Activated CD8-positive, alpha-beta memory T cell treated with anti-CD3 and anti-CD28 coated beads, Interleukin-2, amount 10 ng/mL, durations not matched to agents 7 days and 5 days (primary cell): ENCODE measurements at places on chromosomes 6 and 20. TPM values are rescaled to one million over a fixed set of nuclear protein-coding genes. Genes with fewer than 3 reads are reported as not detected.

Gene SH3BGRL2
- total RNA-seq = 0.42 TPM

Gene TNNC2
- not detected for total RNA-seq

Gene FAM83B
- total RNA-seq = not detected

Gene SIRPB2
- total RNA-seq = not detected

Gene ISM1
- total RNA-seq = 0.23 TPM

Gene GJE1
- not detected for total RNA-seq

Gene TLDC2
- not detected for total RNA-seq

Gene RTF2
- 112 TPM for total RNA-seq

Gene SMPDL3A
- total RNA-seq = not detected

Gene TNF
- 65.1 TPM for total RNA-seq

Gene EPHA7
- not detected for total RNA-seq

Gene EYA4
- total RNA-seq = not detected

Gene HCRTR2
- total RNA-seq = not detected

Gene EFCAB8
- 1.1 TPM for total RNA-seq

Gene NHLRC1
- 0.30 TPM for total RNA-seq
